ENCODE measurements at places on chromosomes 7 and 10. TPM values are rescaled to one million over a fixed set of nuclear protein-coding genes. Genes with fewer than 3 reads are reported as not detected.

SFTPA1 gene
- polyA plus RNA-seq = not detected

HDAC9 gene
- 2.4 TPM for polyA plus RNA-seq

AZGP1 gene
- 4.6 TPM for polyA plus RNA-seq

GIMAP2 gene
- polyA plus RNA-seq = 6.6 TPM

PGAM2 gene
- polyA plus RNA-seq = 1.2 TPM

ABI1 gene
- polyA plus RNA-seq = 45.6 TPM

JCAD gene
- 0.46 TPM for polyA plus RNA-seq

GRCh38 chr10:88120599-88121333 is 257.3 kb downstream of the PTEN start:
- no peak for DNase-seq

- DNase-seq = peak; percentile 39
These were observed 22.3 kb downstream of the PDGFA start for GRCh38 chr7:497346-497745.

DNA sequence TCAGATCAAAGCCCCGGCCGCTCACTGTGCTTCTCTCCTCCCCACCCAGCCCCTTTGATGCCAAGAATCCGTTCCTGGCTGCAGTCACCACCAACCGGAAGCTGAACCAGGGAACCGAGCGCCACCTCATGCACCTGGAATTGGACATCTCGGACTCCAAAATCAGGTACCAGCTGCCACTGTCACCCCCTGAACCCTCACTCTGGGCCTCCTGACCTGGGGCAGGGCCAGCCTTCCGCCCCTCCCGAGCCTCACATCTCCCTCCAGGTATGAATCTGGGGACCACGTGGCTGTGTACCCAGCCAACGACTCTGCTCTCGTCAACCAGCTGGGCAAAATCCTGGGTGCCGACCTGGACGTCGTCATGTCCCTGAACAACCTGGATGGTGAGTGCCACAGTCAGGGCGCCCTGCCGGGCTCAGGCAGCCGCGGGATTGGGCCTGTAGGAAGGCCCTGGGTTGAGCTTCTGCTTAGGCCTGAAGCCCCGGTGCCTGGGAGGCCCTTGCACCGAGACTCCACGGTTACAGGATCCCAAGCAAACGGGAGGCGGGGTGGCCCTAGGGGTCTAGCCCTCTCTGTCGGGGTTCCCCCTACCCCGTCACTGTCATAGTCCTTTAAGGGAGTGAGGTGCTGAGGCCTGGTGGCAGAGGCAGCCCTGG is 10.8 kb downstream of the TMEM120A start:
- peak; percentile 64 for DNase-seq

DNA sequence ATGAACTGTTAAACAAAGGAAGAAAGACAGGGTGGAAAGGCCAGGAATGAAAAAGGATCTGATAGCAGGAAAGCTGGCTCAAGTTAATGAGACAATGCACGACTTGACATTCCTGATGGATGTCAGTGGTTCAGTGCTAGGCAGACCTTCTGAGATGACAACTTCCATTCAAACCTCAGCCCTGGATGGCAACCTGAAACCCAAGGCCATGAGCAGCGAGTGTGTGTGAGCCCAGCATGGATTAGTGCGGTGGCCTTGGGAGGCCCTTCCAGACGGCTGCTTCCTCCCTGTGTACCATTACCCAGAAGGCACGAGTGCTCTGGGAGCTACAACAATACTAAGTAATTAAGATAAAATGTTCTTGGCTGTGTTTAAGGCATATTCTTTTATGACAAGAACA is 18.8 kb downstream of the TRIL start:
- DNase-seq = no peak

- peak; percentile 26 for DNase-seq
These were observed 266.9 kb downstream of the DNAJB6 start for GRCh38 chr7:157603716-157604115.

DNA sequence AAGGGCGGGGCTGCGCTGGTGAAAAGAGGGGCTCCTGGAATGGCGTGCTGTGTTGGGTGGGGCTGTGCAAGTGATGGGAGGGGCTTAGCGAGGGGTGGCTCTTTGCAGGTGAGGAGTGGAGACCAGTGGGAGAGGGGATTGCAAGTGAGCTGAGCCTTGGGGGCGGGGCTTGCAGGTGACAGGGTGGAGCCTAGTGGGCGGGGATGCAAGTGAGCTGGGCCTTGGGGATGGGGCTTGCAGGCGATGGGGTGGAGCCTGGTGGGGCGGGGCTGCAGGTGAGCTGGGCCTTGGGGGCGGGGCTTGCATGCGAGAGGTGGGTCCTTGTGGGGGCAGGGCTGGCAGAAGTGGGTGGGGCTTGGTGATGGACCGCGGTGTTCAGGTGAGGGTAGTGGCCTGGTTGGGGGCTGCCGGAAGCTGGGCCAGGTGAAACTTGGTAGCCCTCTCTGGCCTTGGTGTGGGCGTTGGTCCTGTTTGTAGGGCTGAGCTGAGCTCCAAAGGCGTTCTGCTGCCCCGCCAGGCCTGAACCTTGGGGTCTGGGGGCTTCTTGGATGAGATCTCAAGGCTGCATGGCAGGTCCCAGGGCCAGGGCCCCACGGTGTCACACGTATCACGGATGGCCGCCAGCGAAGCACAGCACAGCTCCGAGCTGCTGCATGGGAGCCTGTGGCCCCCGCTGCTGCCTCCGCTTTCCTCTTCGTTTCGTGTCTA is 743 bp upstream of the PITRM1 start:
- DNase-seq = no peak

DNA sequence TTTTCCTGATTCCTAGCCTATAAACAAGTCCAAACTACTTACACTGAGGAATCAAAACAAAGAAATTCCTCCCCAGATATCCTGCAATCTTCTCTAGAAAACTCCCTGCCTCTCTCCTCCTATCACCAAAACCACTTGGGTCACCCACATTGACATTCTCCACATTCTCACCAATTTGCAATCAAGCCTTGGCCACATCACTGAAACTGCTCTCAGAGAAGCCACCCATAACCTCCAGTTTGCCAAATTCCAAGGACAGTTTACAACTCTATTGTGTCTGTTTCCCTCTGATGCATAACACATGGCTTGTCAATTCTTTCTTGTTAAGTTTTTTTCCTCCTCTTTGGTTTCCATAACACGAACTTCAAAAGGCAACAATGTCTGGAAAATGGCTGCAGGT is 233.5 kb downstream of the XPNPEP1 start:
- DNase-seq = no peak

- DNase-seq = no peak
These were observed 595.0 kb downstream of the PTPRN2 start for GRCh38 chr7:157992511-157993160.

GRCh38 chr7:121537031-121537430 is 140.9 kb upstream of the FAM3C start:
- no peak for DNase-seq

GRCh38 chr10:97123765-97124164 is 62.0 kb downstream of the SLIT1 start:
- peak; percentile 2 for DNase-seq

DNA sequence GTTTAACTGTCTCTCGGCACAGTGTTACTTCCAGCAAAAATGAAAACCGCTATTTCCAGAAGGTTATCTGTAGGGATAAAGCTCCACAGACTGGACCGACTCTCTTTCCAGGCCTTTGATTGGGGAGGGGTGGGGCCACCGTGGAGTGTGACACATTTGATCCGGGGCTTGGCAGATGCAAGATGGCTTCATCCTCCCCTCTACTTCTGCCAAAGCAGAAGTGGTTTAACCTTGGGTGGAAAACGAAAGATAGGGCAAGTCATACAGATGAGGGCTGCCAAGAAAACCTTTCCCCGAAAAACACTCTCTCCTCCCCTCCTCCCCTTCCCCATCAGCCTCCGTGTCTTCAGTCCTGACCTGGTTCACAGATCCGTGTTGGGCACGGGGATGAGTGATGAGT is 139.7 kb upstream of the SH2B2 start:
- DNase-seq = no peak

GRCh38 chr10:46310851-46311250 is 24.1 kb downstream of the ANTXRL start:
- peak; percentile 49 for DNase-seq

DNA sequence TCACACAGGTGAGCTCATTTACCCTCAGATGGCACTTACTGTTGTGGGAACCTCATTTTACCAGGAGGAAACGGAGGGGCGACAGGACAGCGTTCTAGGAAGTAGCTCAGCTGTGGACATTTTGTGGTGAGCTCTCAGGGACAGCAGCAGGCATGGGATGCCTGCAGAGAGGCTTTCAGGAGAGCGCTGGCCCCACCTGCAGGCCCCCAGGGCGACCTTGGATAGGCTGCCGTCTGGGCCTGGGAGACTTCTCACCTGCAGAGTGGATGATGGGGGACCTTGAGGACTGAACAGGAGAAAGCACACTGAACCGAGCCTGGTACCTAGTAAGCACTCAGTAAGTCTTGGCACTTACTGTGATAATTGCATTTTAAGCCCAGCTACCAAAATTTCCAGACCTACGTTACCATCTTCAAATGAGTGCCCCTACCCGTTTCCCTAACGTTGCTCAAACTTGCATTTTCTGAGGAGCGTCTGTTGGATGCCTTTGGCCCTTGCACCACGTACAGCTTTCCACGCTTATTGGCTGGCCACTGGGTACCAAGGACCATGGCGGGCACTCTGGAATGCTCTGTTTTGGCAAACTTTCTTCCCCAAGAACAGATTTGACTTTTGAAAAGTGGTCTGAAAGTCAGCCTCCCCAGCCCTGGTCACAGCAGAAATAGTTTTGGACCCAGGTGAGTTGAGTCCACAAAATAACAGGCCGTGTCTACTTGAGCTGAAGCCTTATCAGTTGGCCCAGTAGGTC is 223.4 kb downstream of the EBF3 start:
- DNase-seq = no peak

DNA sequence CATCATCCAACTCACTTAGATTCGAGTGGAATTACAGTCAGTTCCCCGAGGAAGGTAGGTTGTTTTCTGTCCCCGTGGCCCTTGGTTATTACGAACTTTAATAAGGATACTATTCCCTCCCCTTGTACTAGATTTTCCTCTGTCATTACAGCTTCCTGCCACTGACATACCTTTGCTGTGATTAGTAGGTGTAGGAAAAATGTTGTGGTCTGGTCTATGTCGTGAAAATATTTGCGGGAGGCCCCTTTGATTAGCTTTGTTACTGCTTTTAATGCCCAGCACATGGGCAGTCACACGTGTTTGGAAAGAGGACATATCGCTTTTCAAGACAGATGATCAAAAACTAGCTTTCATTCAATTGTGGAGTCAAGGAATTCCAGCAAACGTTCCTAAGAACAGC is 92.2 kb downstream of the GATA3 start:
- DNase-seq = no peak

DNA sequence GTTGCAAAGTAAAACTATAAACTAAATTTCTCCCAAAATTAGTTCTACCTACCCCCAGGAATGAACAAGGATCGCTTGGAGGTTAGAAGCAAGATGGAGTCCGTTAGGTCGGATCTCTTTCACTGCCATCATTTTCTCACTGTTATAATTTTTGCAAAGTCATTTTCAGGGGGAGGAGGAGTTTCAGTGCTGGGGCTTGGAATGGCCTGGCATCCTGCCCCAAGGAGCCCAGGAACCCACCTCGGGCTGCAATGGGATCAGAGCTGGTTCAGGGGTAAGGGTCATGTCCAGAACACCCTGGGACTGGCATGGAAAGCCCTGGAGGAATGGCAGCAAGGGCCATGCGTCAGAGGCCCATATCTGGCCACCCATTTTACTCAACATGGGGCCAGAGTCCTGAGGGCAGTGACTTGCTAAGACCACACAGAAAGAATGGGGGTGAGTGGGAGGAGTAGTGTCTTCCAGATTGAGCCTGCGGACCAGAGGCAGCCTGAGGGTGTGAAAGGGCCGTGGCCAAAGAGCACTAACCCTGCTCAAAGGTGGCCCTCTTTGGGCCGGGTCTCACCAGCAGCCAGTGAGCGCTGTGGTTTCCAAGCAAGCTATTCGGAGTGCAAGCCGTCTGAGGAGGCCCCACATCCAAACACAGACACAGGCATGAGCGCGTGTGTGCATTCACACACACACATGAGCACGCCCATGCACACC is 31.8 kb downstream of the GPRIN2 start:
- DNase-seq = peak; percentile 61

DNA sequence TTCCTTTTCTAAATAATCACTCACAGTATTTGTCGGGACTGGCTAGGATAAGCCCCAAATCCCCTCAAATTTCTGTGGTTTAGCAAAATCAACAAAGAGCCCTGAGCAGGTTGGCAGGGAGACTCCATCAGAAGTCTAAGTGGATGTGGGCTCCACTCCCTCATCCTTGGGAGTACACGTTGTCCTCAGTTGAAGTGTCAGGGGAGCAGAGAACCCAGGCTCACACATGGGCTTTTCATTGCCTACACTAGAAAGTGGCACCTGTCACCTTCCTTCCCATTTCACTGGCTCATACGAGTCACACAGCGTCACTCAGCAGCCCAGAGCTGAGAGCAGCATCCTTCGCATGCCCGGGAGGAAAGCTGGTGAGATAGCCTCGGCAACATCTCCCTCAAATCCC is 421.3 kb upstream of the FZD8 start:
- DNase-seq = no peak

DNA sequence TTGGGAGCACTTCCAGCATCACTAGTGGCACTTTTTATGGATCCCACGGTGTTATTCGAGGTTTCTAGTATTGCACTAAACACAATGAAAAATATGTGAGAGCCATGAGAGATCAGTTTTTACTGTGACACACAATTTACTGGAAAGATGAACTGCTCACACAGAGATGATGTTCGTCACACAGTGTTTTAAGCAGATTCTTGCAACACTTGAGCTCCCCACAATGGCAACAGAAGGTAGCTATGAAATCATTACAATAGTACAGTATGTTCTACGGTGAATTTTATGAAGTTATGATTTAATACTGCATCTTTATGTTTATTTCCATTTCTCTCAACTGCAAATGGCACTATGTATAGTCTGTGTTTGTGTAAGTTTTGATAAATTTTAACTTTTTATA is 27.4 kb upstream of the ENTPD1 start:
- DNase-seq = no peak

DNA sequence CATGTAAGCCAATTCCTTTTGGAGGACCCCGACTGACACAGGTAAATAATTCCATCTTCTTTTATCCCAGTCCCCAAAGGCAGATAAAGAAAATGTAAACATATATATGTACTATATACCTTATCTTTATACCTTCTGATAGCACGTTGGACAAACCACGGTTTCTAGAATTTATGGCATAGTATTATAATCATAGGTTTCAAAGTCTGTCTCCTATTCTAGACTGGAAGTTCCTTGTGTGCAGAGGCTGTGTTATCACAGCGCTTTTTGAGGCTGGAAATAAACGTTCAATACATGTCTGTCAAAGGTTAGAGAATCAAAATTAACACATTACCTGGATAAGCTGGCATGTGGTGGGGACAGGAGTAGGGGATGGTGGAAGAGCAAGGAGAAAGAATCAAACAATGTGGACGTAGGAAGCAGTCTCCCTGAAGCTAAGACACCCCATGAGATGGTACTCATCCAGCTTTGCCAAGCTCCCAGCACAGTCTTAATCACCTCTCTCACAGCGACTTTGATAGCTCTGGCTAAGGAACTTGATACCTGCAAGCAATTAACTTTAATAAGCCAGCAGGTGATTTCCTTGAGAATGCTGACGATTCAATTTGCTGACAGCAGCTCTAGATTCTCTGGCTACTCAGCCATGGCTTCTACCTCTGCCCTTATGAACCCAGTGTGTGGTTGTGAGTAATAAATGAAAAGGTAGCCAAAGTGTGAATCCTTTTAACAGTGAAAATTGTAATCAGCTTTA is 208.4 kb upstream of the LRRTM3 start:
- DNase-seq = no peak

- no peak for DNase-seq
These were observed 44.7 kb upstream of the GPR26 start for GRCh38 chr10:123621492-123621891.
